ENCODE measurements at places on chromosomes 2 and 18.

DNA sequence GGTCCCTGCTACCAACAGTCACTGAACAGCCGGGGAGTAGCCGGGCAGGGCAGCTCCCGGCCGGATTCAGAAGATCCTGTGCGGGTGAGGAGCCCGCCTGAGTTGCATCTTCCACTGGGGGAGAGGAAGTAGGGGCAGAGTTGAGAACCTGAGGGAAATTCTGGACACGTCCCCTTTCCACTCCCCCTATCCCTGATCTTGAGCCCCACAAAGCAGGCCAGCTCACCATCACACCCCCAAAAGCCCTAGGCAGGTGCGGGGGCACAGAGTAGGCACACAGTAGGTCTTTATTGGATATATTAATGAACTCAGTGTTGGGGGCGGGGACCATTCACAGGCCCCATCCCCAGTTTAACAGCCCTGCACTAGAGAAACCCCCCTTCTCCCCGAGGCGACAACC is 81.9 kb upstream of the UXS1 start:
- DNase-seq, result no peak

DNA sequence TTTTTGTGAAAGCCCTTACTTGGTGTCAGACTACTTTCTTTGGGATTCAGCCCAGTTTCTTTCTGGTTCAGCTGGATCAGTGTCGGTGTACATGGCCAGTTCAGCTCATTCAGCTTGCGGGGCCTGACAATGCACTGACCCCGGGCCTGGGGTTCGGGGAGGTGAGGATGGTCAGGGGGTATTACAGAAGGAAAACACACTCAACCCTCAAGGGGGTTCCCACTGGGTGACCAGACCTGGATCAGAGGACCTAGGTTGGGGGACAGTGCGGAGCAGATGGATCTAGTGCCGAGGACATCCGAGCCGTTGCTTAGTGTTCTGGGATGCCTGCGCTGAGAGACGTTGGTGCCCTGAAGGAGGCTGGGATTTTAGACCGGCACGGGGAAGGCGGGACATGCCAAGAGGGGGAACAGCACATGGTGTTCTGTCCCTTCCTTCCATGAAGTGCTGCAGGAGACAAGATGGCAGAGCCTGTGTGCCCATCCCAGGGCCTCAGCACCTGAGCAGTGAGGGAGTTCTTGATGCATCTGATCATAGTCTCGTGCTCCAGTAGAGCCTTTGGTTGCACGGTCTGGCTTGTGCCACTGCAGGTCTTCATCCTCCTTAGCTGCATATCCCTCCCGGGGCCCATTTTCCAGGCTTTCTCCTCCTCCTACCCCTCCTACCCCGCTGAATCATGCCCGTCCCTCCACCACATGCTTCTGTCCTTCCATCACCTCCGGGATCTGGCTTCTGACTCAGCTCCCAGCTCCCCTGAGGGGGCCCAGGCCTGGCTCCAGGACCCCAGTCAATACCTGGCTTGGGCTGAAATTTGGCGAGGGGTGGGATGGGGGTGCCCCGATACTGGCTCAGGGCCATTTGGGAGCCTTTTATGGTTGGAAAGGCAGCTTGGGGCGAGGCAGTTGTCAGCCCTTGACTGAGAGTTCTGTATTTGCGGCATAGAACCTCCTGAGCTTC is 18.0 kb downstream of the SPEG start:
- DNase-seq, result peak; percentile 98

DNA sequence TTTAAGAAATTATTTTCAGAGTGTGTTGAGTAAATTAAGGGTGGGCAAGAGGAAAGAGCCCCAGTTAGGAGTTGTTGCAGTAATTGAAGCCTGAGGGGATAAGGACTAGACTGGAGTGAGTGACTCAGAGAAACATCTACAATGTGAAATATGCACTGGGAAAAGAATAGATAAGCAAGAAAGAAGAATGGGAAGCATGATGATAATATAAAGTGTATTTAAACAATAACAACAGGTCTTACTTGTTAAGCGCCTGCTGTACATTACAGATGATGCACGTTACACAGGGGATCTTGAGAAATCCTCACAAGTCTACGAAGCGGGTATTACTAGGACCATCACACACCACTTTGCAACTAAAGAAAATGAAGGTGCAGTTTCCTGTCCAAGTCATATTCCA is 73.6 kb upstream of the STK17B start:
- DNase-seq, result no peak

GRCh38 chr2:144237830-144238627 is 281.9 kb downstream of the ZEB2 start:
- DNase-seq, result no peak

- no peak for DNase-seq
These were observed 34.1 kb downstream of the KIF5C start for GRCh38 chr2:148909114-148909513.

DNA sequence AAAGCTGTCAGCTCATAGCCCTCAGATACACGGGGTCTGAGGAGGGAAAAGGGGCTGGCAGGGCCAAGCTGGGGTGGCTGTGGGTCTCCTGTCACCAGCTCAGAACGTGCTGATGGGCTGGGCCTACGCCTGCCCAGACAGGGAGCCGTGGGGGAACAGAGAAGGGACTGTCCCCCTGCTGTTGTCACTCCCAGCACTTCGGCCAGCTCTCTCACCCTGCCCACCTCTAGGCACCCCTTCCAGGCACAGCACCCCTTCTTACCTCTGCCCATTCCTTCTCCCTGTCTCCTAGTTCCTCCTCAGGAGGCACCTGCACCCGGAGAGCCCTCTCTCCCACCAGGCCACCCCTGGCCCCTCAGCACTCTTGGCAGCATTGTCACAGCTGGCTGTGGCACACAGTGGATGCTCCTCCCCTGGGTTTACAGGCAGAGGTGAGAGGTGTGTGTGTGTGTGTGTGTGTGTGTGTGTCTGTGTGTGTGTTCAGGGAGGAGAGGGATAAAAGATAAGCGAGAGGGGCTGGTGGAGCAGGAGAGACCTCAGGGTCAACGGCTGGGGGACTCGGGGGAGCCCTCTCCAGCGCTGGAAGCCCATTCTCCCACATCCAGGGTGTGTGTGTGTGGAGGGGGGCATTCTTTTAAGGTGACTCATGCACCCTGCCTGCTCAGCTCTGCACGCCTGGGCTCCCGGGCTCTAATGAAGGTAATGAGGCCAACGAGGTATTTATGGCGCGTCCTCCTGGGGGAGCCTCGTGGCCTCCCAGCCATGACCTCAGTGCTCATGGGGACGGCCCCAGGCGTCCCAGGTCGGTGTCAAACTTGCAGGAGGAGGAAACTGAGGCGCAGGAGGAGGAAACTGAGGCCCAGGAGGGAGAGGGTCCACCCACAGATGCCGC is 66.1 kb upstream of the SMAD7 start:
- DNase-seq, result peak; percentile 70

DNA sequence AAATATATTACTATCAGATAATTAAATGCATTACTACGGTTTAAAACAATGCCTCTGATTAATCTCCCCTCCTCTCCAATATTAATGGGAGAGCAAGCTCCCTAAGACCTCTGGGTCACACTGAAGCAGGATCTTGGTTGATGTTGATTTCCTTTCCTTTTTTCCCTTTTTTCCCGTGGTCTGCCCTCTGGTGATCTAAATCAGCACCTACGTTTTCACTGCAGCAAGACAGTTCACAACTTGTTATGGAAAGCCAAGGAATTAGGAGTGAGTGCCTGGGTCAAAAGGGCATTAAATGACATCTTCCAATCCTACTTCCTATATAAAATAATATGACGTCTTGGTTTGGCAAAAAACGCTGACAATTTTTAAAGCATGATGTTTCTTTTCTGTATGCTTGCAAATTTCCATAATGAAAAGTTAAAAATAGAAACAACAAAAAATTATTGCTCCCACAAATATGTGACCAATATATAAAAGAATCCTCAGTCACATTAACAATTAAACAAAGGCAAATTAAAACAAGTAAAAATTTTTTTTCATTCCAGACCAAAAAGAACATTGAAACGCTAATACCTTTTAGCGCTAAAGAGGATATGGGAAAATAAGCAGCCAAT is 7.9 kb upstream of the CFAP36 start:
- DNase-seq, result no peak

DNA sequence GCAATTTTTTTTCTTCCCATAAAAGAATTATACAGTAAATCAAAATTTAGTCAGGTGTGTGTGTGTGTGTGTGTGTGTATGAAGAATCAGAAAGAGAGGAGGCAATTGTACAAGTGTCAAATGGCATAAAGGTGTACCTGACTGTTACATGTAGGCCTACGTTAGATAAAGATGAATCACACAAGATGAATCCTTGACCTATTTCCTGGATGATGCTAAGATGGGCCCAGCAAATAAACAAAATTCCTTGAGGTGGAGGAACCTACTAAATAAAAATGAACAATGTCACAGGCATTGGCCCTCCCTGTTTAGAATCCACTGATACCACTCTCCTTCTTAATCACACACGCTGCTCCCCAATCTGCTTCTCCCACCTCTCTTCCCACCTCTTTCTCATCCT is 79.7 kb upstream of the LRATD1 start:
- DNase-seq, result no peak

Data from tibial artery (tissue), 4 donors.